ENCODE measurements at places on chromosomes 4 and X. TPM values are rescaled to one million over a fixed set of nuclear protein-coding genes. Genes with fewer than 3 reads are reported as not detected.

Gene TMSB15B
- 7.7 TPM for total RNA-seq

Gene TEX11
- total RNA-seq, result not detected

Gene UGT2B11
- not detected for total RNA-seq

Gene GPR50
- total RNA-seq, result not detected

Gene IL3RA
- 17.4 TPM for total RNA-seq

Gene FAT4
- not detected for total RNA-seq

Gene WDR17
- 0.69 TPM for total RNA-seq

Gene TAF7L
- total RNA-seq, result 0.29 TPM

Gene GABRE
- total RNA-seq, result not detected

Gene NDNF
- 0.29 TPM for total RNA-seq

Gene SEPSECS
- total RNA-seq, result 16.8 TPM

Gene ABCG2
- 0.68 TPM for total RNA-seq

Gene MFAP3L
- 0.32 TPM for total RNA-seq

All from T-helper 1 cell treated with Interleukin-12 subunit alpha and Interleukin-12 subunit beta and Interleukin-4 antibody, amounts not matched to agents 30 ng/mL and 1 ng/mL, for 36 hours (primary cell).